Thymus (tissue), 14 donors: ENCODE measurements at places on chromosomes 7 and 10.

DNA sequence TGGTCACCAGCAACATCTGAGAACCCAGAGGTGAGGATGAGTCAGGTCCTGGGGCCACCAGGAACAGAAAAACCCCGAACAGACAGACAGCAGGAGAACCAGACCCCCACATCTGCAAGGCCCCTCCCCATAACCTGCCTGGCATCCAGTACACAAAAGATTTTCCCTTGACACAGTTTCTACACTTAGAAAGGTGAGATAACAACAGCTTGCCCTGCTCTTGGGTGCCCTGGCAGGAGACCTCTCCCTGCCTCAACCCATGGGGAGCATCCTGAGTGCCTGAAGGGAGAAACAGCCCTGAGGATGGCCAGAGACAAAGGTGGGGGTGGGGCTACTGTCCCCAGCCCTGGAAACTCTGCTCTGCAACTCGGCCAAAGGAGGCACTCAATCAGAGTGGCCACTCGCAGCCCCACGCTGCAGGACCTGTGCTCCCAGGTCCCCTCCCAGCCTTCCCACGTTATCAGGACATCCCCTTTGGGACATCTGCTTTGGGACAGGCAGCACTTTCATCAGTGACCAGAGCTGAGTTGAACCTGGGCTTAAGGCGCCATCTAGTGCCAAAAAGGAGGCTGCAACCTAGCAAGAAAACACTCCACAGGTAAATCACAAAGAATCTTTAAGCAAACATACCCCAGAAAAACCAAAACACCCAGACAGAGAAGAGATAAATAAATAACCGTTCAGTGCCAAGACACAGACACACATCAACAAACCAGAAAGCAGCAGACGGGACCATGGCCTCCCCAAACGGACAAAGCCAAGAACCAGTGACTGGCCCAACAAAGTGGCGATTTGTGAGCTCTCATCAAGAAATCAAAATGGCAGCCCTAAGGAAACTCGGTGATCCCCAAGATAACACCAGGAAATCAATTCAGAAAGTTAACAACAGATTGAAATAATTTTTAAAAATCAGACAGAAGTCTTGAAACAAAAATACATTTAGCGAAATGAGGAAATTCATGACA lies 233.7 kb downstream of the PTPRN2 start:
- no peaks in the 10 kb centered on the region for H3K27me3 ChIP-seq
- H3K4me1 ChIP-seq, result no peaks in the 10 kb centered on the region
- no peak for DNase-seq
- no peak overlapping the region for H3K27ac ChIP-seq

DNA sequence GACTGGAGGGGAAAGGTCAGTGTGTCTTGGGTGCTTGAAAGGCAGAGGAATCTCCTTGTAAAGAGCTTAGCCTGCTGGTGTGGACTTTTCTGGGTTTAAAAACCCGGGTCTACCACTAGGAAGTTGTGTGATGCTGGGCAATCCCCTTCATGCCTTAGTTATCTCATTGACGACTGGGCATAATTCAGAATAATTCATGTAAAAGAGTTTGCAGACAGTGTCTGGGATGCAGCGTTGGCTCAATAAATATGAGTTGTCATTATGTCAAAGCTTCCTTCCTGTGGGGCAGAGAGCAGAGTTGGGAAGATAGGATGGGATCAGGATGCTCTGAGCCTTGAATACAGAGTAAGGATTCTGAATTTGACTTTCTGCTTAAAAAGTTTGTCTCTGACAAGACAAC lies 196.4 kb downstream of the ADRA2A start:
- no peak overlapping the region for H3K27ac ChIP-seq
- H3K4me3 ChIP-seq, result no peak overlapping the region
- H3K4me1 ChIP-seq, result no peaks in the 10 kb centered on the region
- H3K27me3 ChIP-seq, result no peaks in the 10 kb centered on the region
- no peak for DNase-seq
- no peaks in the 10 kb centered on the region for H3K36me3 ChIP-seq

DNA sequence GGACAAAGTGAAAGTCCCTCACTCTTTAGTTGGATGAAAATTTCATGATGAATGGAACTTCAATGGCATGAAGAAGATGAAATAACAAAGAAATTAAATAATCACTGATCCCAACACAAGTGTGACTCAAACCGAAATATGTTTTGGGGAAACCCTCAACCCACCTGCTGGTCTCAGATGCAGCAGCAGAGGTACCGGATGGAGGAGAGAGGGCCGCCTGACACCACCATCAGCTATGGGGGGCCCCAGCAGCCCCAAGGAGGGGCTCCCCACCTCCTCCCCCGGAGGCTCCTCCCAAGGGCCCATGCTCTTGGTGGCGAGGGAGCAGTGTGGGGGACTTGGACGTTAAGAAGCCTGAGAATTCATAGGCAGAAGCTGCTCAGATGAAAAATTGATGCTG lies 137.2 kb upstream of the ADARB2 start:
- DNase-seq, result no peak
- H3K4me1 ChIP-seq, result no peaks in the 10 kb centered on the region
- no peaks in the 10 kb centered on the region for H3K36me3 ChIP-seq
- H3K27me3 ChIP-seq, result no peaks in the 10 kb centered on the region

- H3K36me3 ChIP-seq, result no peaks in the 10 kb centered on the region
- no peak overlapping the region for H3K4me3 ChIP-seq
- H3K4me1 ChIP-seq, result no peaks in the 10 kb centered on the region
- H3K27ac ChIP-seq, result no peak overlapping the region
- peaks cover 2% of the 10 kb centered on the region for H3K27me3 ChIP-seq
Observed at GRCh38 chr7:1419688-1420087, 39.6 kb downstream of the MICALL2 start.

DNA sequence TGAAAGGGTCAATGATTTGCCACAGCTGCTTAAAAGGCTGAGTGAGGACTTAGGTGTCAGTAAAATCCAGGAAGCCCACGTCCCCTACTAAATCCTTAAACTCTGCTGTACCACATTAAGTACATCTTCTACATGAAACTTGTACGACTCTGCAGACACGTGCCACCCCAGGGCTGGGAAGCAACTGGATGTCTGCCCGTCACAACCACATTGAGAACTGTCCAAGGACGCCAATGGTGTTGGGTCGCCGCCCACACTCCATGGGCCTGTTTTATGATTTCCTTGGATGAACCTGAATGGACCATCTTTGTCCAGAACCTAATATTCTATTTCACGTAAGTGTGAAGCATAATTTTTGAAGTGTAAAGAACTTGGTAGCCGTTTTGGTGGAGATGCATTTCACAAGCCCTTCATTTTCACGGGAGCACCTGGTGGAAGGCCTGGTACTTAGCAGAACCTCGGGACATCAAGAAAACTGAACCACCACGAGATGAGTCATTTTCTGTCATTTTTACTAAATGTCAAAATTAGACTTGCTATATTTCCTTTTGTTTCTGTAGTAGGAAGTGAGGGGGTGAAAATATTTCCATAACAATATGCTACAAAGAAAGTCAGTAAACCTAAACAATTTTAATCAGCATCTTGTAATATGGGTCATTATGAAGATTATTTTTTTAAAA lies 134.9 kb downstream of the SFMBT2 start:
- no peak for DNase-seq
- H3K36me3 ChIP-seq, result peaks cover 3% of the 10 kb centered on the region
- no peaks in the 10 kb centered on the region for H3K4me1 ChIP-seq
- no peaks in the 10 kb centered on the region for H3K27me3 ChIP-seq
- H3K27ac ChIP-seq, result no peak overlapping the region
- H3K4me3 ChIP-seq, result no peak overlapping the region

- H3K27me3 ChIP-seq, result no peaks in the 10 kb centered on the region
- no peaks in the 10 kb centered on the region for H3K4me1 ChIP-seq
- no peak overlapping the region for H3K27ac ChIP-seq
- no peak overlapping the region for H3K4me3 ChIP-seq
- DNase-seq, result no peak
Observed at GRCh38 chr7:140525743-140526142, 46.4 kb upstream of the MKRN1 start.

GRCh38 chr7:117146511-117146910 lies 176.3 kb downstream of the WNT2 start:
- H3K36me3 ChIP-seq, result no peaks in the 10 kb centered on the region
- no peaks in the 10 kb centered on the region for H3K4me1 ChIP-seq
- no peak overlapping the region for H3K4me3 ChIP-seq
- no peak for DNase-seq
- no peaks in the 10 kb centered on the region for H3K27me3 ChIP-seq

DNA sequence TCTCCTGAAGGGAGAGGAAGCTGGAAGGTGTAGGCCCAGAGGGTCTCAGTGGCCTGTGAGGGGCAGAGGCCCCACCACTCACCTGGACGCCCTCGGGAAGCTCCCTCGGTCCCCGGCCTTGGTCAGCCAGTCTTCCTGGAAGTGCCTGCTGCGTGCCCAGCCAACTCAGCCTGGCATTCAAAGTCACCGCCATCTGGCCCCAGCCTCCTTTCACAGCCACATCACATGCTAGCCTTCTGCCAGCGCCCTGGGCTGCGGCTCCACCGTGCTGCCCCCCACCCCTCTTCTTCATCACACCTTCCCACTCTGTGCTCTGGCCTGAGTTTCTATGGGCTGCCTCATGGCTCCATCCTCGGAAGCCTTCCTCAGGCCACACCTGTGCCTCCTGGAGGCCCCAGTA lies 98.0 kb downstream of the ZMIZ1 start:
- no peaks in the 10 kb centered on the region for H3K4me1 ChIP-seq
- H3K36me3 ChIP-seq, result peaks cover 62% of the 10 kb centered on the region
- no peak overlapping the region for H3K4me3 ChIP-seq
- no peak overlapping the region for H3K27ac ChIP-seq

- H3K27ac ChIP-seq, result no peak overlapping the region
- DNase-seq, result no peak
- no peaks in the 10 kb centered on the region for H3K27me3 ChIP-seq
- H3K36me3 ChIP-seq, result no peaks in the 10 kb centered on the region
Observed at GRCh38 chr7:22601812-22602565, 102.0 kb upstream of the STEAP1B start.

DNA sequence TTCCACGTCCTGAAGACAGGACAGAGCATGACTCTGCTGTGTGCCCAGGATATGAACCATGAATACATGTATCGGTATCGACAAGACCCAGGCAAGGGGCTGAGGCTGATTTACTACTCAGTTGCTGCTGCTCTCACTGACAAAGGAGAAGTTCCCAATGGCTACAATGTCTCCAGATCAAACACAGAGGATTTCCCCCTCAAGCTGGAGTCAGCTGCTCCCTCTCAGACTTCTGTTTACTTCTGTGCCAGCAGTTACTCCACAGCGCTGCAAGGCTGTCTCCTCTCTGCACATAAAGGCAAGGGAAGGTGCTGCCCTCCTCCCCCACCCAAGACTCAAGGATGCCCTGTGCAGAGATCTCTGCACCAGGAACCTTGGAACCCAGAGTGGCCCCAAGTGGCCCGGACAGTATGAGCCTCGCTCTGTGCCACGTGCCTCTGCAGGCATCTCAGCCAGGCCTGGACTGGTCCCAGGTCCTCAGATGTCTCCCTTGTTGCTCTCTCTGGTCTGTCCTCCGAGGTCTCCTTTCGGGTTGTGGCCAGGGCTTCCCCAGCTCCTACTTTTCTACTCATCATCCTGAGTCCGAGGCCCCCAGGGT lies 230.3 kb upstream of the PRSS58 start:
- DNase-seq, result no peak
- peak overlapping the region; percentile 46 for H3K27ac ChIP-seq
- H3K36me3 ChIP-seq, result no peaks in the 10 kb centered on the region
- no peak overlapping the region for H3K4me3 ChIP-seq
- H3K4me1 ChIP-seq, result peaks cover 82% of the 10 kb centered on the region

DNA sequence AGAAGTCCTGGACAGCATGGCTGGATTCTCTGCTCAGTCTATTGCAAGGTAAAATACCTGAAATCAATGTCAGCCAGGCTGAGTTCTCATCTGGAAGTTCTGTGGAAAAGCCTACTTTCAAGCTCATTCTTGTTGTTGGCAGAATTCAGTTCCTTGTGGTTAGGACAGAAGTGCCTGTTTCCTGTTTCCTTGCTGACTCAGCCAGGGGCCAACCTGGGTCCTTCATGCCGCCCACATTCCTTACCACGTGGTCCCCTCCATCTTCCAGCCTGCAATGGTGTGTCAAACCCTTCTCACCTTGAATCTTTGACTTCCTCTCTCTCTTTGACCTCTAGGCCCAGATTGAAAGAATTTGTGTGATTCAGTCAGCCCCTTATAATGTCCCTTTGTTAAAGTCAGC lies 197.1 kb upstream of the STK17A start:
- H3K27me3 ChIP-seq, result no peaks in the 10 kb centered on the region
- H3K4me1 ChIP-seq, result no peaks in the 10 kb centered on the region
- H3K4me3 ChIP-seq, result no peak overlapping the region
- no peaks in the 10 kb centered on the region for H3K36me3 ChIP-seq
- no peak overlapping the region for H3K27ac ChIP-seq

DNA sequence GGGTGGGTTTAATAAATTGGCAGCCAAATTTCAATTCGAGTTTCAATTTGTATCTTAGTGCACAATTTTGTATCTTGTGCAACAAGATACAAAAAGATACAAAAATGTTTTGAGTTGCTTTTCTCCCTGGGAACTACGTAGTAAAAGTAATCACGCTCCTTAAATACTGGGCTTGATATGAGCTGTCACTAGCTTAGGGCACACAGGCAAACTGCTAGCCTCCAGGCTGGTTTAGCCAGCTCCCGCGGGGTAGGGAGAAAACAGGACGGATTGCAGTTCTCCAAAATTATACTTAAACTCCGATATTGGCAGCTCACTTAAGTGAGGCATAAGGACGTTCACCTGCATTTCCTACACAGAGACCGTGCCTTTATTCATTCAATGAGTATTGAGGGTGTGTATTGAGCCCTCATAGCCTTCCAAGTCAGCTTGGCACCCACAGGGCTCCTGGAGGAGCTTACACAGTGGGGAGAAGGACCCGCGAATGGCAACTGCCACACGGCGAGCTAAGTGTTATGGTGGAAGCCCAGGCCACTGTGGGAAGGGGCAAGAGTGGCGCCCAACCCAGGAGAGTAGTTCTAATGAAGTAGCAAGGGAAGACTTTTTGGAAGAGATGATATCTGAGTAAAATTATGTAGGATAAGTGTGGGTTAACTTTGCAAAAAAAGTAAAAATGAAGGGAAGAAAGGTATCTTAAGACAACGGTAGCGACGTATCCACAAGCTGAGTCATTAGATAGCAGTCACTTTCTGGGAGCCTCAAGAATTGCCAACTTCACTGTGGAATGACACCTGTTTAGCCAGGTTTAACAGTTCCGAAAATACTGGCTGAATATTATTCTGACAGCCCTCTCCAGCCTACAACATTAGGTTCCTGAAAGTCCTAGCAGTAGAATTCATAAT lies 1.6 kb upstream of the EPC1 start:
- H3K36me3 ChIP-seq, result peaks cover 13% of the 10 kb centered on the region
- H3K4me1 ChIP-seq, result peaks cover 6% of the 10 kb centered on the region
- H3K4me3 ChIP-seq, result no peak overlapping the region
- no peaks in the 10 kb centered on the region for H3K27me3 ChIP-seq

GRCh38 chr7:33748793-33749192 lies 156.5 kb upstream of the BMPER start:
- DNase-seq, result no peak
- H3K27ac ChIP-seq, result no peak overlapping the region
- no peak overlapping the region for H3K4me3 ChIP-seq
- no peaks in the 10 kb centered on the region for H3K36me3 ChIP-seq
- no peaks in the 10 kb centered on the region for H3K27me3 ChIP-seq
